Motor neuron (in vitro differentiated cells): ENCODE measurements at places on chromosomes 3 and 15. TPM values are rescaled to one million over a fixed set of nuclear protein-coding genes. Genes with fewer than 3 reads are reported as not detected.

The CFAP100 gene
- not detected in 2 replicates for total RNA-seq

The STRIT1 gene
- not detected in 2 replicates for total RNA-seq

The KCNMB3 gene
- 1.8 and 2.2 TPM in 2 replicates for total RNA-seq

The DNAH12 gene
- total RNA-seq = 0.36 and 0.54 TPM in 2 replicates

The WDR49 gene
- 60.4 and 67.3 TPM in 2 replicates for total RNA-seq

The CD200R1 gene
- 0.06 and 0.11 TPM in 2 replicates for total RNA-seq

The LOXL1 gene
- total RNA-seq = 35.4 and 38.2 TPM in 2 replicates

The SEMA3F gene
- 7.6 and 8.5 TPM in 2 replicates for total RNA-seq
